ENCODE measurements at places on chromosomes 3 and 15. TPM values are rescaled to one million over a fixed set of nuclear protein-coding genes. Genes with fewer than 3 reads are reported as not detected.
A peak's percentile ranks its signal among the peaks of the same experiment; 100 is the strongest.

GRCh38 chr3:168021737-168022450 is 73.8 kb downstream of the GOLIM4 start:
- no peak overlapping the region for H3K4me3 ChIP-seq
- no peaks in the 10 kb centered on the region for H3K27me3 ChIP-seq
- no peak for DNase-seq
- no peak overlapping the region for H3K27ac ChIP-seq
- H3K36me3 ChIP-seq = peaks cover 11% of the 10 kb centered on the region
- H3K4me1 ChIP-seq = no peaks in the 10 kb centered on the region

The SLC22A14 gene
- total RNA-seq = 0.41 TPM

The EFCC1 gene
- not detected for total RNA-seq

- no peaks in the 10 kb centered on the region for H3K36me3 ChIP-seq
- H3K27ac ChIP-seq = no peak overlapping the region
- no peak overlapping the region for H3K4me3 ChIP-seq
- no peak for DNase-seq
- no peaks in the 10 kb centered on the region for H3K27me3 ChIP-seq
Observed at GRCh38 chr3:53948174-53948573, 56.5 kb upstream of the SELENOK start.

DNA sequence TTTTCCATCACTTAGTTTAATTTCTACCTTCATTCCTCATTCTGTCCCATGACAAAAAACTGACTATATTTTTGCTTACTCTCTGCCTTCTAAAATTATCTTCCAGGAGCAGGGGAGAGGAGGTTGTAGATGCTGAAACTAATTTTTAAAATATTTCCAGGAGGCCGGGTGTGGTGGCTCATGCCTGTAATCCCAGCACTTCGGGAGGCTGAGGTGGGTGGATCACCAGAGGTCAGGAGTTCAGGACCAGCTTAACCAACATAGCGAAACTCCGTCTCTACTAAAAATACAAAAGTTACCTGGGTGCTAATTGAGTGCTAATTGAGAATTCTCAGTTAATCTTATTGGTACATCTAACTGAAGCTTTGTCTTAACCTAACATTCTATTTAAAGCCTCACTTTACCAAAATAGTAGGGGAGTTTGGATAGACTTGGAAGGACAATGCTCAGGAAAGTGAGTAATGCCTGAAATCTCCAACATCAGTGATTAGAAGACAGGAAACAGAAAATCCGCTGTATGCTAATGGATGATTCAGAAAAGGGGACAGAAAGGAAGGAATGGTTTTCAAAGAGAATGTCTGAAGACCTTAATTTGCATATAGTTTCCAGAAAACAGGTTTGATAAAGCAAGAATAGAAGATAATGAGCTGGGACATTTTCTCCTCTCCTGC is 336.1 kb downstream of the GBE1 start:
- DNase-seq = no peak
- no peaks in the 10 kb centered on the region for H3K4me1 ChIP-seq
- no peaks in the 10 kb centered on the region for H3K36me3 ChIP-seq
- H3K4me3 ChIP-seq = no peak overlapping the region

GRCh38 chr15:65365229-65365628 is 12.6 kb downstream of the IGDCC3 start:
- H3K27ac ChIP-seq = no peak overlapping the region
- no peaks in the 10 kb centered on the region for H3K4me1 ChIP-seq
- no peak overlapping the region for H3K4me3 ChIP-seq
- no peaks in the 10 kb centered on the region for H3K27me3 ChIP-seq
- H3K36me3 ChIP-seq = no peaks in the 10 kb centered on the region

- no peaks in the 10 kb centered on the region for H3K27me3 ChIP-seq
- H3K27ac ChIP-seq = no peak within 1 kb of the TSS
- H3K36me3 ChIP-seq = no peaks in the 10 kb centered on the region
- peaks cover 15% of the 10 kb centered on the region for H3K4me1 ChIP-seq
Observed at GRCh38 chr3:123027292-123028232, at the start of gene SEMA5B. SEMA5B (minus strand) TSS chr3:123027763; CDS start chr3:122961263, 66,500 bp downstream.

The KY gene
- 1.3 TPM for total RNA-seq

DNA sequence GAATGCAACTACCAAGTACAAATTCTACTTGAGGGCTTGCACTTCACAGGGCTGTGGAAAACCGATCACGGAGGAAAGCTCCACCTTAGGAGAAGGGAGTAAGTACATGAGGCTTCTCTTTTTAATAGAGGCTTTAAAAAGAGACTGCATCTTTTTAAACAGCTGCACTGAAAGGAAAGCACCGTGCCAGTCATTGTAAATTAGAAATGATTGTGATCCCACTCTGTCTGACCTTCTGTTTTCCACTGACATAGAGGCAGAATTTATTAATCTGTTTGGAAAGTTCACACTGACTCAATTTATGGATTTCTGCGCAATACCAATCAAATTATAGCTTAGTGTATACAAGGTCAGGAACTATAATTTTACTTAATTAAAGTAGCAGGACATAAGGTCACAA is 198.2 kb downstream of the CHL1 start:
- no peak overlapping the region for H3K4me3 ChIP-seq
- H3K4me1 ChIP-seq = no peaks in the 10 kb centered on the region
- no peaks in the 10 kb centered on the region for H3K36me3 ChIP-seq
- H3K27ac ChIP-seq = no peak overlapping the region
- DNase-seq = no peak

GRCh38 chr15:58932710-58933280 is 684 bp downstream of the SLTM start:
- no peaks in the 10 kb centered on the region for H3K27me3 ChIP-seq
- H3K36me3 ChIP-seq = peaks cover 6% of the 10 kb centered on the region
- peaks cover 23% of the 10 kb centered on the region for H3K4me1 ChIP-seq
- H3K4me3 ChIP-seq = peak overlapping the region; percentile 93

- H3K4me3 ChIP-seq = no peak overlapping the region
- no peak for DNase-seq
- no peaks in the 10 kb centered on the region for H3K27me3 ChIP-seq
- no peaks in the 10 kb centered on the region for H3K4me1 ChIP-seq
- H3K36me3 ChIP-seq = no peaks in the 10 kb centered on the region
Observed at GRCh38 chr3:114104414-114104813, 47.9 kb downstream of the QTRT2 start.

The TRPC1 gene
- total RNA-seq = 37.0 TPM

DNA sequence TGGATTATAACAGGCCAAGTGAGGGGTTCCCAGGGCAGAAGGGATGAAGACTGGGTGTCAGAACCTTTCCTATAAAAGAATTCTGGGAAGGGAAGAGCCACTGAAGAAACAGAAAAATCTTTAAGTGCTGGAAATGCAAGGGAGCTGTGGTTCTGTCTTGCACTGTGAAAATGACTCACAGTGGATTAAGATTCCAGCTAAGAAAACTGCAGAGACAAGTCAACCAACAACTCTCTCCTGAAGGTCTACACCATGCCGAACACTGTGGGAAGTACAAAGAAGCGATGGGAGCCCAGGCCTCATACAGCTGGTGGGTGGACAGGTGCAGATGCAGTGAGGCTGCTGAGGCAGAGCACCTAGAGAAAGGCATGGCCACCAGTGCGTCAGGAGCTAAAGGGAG is 27.7 kb downstream of the ZDHHC3 start:
- peaks cover 8% of the 10 kb centered on the region for H3K36me3 ChIP-seq
- H3K4me3 ChIP-seq = no peak overlapping the region
- H3K27me3 ChIP-seq = no peaks in the 10 kb centered on the region
- H3K4me1 ChIP-seq = no peaks in the 10 kb centered on the region
- DNase-seq = no peak
- no peak overlapping the region for H3K27ac ChIP-seq

- DNase-seq = no peak
- H3K27me3 ChIP-seq = no peaks in the 10 kb centered on the region
- no peaks in the 10 kb centered on the region for H3K36me3 ChIP-seq
- peaks cover 8% of the 10 kb centered on the region for H3K4me1 ChIP-seq
- H3K27ac ChIP-seq = no peak overlapping the region
- no peak overlapping the region for H3K4me3 ChIP-seq
Observed at GRCh38 chr15:70264014-70264582, 166.4 kb upstream of the TLE3 start.

- H3K27me3 ChIP-seq = no peaks in the 10 kb centered on the region
- no peak overlapping the region for H3K4me3 ChIP-seq
- DNase-seq = no peak
Observed at GRCh38 chr3:17544632-17545031, 197.8 kb downstream of the TBC1D5 start.

- peaks cover 15% of the 10 kb centered on the region for H3K4me1 ChIP-seq
- no peaks in the 10 kb centered on the region for H3K36me3 ChIP-seq
- DNase-seq = no peak
- no peaks in the 10 kb centered on the region for H3K27me3 ChIP-seq
- H3K4me3 ChIP-seq = no peak overlapping the region
Observed at GRCh38 chr15:44034933-44035624, 160.0 kb downstream of the FRMD5 start.

DNA sequence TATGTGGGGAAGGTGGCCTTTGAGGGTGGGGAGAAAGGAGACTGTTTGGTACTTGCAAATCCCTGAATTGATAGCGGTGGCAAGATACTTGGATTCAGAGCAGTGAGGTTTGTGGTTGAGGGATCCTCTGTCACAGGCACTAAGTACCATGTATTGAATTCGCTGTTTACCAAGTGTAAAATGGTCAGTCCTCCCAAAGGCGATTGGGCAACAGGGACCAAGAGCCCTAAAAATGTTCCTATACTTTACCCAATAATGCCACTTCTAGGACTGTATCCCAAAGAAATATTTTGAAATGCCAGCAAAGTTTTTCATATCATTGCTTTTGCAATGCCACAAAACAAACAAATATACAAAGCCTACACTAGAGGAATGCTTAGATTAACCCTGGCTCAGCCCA is 43.4 kb upstream of the MRPS22 start:
- H3K27ac ChIP-seq = no peak overlapping the region
- H3K27me3 ChIP-seq = no peaks in the 10 kb centered on the region
- no peaks in the 10 kb centered on the region for H3K4me1 ChIP-seq
- H3K36me3 ChIP-seq = no peaks in the 10 kb centered on the region
- H3K4me3 ChIP-seq = no peak overlapping the region
- no peak for DNase-seq

DNA sequence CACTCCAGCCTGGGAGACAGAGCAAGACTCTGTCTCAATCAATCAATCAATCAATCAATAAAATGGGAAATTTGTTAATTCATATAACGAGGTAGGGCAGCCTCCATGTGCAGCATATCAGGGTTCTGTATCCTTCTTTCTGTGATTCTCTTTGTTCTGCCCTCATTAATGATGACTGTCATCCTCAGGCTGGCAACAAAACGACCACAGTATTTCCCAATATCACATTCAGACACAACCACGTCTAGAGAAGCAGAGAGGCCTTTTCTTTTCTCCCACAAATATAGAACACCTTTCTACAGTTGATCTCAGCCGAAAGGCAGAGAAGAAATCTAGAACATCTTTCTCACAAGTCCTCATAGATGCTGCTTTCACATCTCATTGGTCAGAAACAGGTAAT is 11.2 kb downstream of the CEP19 start:
- H3K27ac ChIP-seq = no peak overlapping the region
- no peak for DNase-seq
- H3K4me3 ChIP-seq = no peak overlapping the region
- no peaks in the 10 kb centered on the region for H3K4me1 ChIP-seq

The TRPM1 gene
- not detected for total RNA-seq

GRCh38 chr3:123453675-123454074 is 4.8 kb upstream of the ADCY5 start:
- H3K27me3 ChIP-seq = no peaks in the 10 kb centered on the region
- H3K4me3 ChIP-seq = no peak overlapping the region
- DNase-seq = no peak
- peaks cover 3% of the 10 kb centered on the region for H3K4me1 ChIP-seq

The MYL3 gene
- total RNA-seq = 1.5 TPM

- no peak for DNase-seq
- H3K27me3 ChIP-seq = no peaks in the 10 kb centered on the region
- no peaks in the 10 kb centered on the region for H3K4me1 ChIP-seq
- H3K4me3 ChIP-seq = no peak overlapping the region
- no peak overlapping the region for H3K27ac ChIP-seq
Observed at GRCh38 chr3:19907523-19907922, 26.5 kb downstream of the EFHB start.

The ADAMTSL3 gene
- 41.4 TPM for total RNA-seq

DNA sequence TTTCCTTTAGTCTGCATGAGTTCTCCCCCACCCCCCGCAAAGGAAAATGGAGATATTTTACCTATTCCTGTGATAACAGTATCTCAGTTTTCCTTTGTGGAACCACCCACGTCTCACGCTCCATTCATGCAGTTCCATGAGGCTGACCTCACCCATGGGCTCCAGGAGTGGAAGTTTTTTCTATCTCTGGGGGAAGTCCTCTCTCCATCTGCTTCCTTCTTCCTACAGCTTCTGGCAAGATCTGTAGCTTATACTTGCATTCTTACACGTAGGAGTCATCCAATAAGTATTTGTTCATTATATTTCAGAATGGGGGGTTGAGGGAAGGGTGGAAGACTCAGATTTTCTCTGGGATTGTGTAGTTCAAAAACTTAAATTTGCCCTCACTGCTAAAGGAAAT is 5.8 kb upstream of the GLCE start:
- H3K27ac ChIP-seq = no peak overlapping the region
- no peaks in the 10 kb centered on the region for H3K27me3 ChIP-seq

The MASP1 gene
- 1.9 TPM for total RNA-seq

DNA sequence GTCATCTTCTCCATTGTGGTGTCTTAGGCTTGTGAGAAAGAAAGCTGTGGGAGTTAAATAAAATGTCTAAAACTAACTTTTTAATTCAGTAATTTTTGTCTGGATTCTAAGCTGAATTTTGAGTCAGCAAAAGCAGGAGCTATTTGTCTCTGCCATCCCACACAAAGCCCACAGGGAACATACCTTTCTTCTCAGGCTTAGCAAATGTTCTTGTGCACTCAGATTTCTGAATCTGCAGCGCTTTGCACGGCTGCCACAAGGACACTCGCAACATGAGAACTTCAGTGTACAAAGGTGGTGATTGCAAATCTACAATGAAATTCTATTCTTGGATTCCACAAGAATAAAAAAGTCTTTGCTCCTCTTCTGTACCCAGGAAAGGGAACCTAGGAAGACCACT is 88.2 kb upstream of the RNF7 start:
- no peak for DNase-seq
- no peaks in the 10 kb centered on the region for H3K4me1 ChIP-seq
- no peak overlapping the region for H3K4me3 ChIP-seq
- no peak overlapping the region for H3K27ac ChIP-seq
- no peaks in the 10 kb centered on the region for H3K27me3 ChIP-seq
- no peaks in the 10 kb centered on the region for H3K36me3 ChIP-seq

The FBXO40 gene
- not detected for total RNA-seq

The GNAT1 gene
- total RNA-seq = 0.54 TPM

The PROS1 gene
- total RNA-seq = 122 TPM

DNA sequence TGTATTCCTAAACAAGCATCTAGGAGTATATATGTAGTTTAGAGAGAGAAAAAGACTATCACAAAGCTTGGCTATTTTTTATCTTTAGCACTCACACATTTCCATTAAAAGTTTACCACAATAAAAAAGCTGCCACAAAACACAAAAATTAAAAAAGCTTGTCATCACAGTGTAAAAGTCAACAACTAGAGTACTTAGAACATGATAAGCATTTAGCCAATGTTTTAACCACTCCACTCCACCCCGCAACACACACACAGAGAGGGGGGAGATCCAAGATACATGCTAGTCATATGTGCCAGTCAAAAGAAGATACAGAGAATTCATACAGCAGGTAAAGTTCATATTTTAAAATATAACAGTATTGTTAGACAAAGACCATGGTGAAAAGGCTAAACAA is 79.7 kb downstream of the STAG1 start:
- DNase-seq = no peak
- H3K27ac ChIP-seq = no peak overlapping the region
- H3K27me3 ChIP-seq = no peaks in the 10 kb centered on the region

The IGSF10 gene
- 5.3 TPM for total RNA-seq

All from thoracic aorta (tissue), 2 donors.